ENCODE measurements at places on chromosomes 16 and 17. TPM values are rescaled to one million over a fixed set of nuclear protein-coding genes. Genes with fewer than 3 reads are reported as not detected.

- H3K27me3 ChIP-seq, result no peaks in the 10 kb centered on the region
- peaks cover 27% of the 10 kb centered on the region for H3K36me3 ChIP-seq
- H3K27ac ChIP-seq, result no peak overlapping the region
Measured at GRCh38 chr17:1058423-1059130, 61.6 kb downstream of the TIMM22 start.

GRCh38 chr17:38747463-38748148 is 530 bp downstream of the PCGF2 start:
- DNase-seq, result no peak
- no peak overlapping the region for H3K27ac ChIP-seq
- peaks cover 48% of the 10 kb centered on the region for H3K27me3 ChIP-seq
- H3K4me1 ChIP-seq, result peaks cover 35% of the 10 kb centered on the region
- H3K4me3 ChIP-seq, result peak overlapping the region; percentile 69

DNA sequence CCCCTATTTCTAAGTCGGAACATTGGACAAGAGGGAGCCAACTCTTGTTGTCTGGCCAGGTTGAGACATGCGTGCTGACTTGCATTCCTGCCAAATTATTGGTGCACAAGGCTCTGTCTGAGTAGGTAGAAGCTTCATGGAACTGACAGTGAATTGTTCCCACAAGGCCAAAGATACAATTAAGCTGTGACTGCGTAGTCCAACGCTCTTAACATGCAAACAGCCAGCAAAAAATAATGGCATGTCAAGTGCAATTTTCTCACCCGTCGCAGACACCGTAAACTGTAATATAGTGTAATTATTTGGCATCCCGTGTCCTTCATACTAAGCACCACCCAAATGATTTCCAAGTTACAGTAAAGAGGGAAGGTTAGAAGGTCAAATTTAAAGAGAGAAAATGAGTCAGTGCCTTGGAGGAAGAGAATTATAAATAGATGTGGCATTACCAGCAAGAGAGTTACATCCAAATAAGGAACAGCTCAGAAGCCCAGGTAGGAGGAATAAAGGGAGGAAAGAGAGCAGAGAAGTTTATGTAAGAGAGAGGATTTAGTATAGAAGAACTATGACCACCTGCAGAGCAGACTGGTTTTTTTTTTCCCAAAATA is 21.8 kb downstream of the CDH8 start:
- no peaks in the 10 kb centered on the region for H3K4me1 ChIP-seq
- DNase-seq, result no peak
- H3K27ac ChIP-seq, result no peak overlapping the region
- H3K27me3 ChIP-seq, result no peaks in the 10 kb centered on the region
- no peak overlapping the region for H3K4me3 ChIP-seq
- H3K36me3 ChIP-seq, result no peaks in the 10 kb centered on the region

DNA sequence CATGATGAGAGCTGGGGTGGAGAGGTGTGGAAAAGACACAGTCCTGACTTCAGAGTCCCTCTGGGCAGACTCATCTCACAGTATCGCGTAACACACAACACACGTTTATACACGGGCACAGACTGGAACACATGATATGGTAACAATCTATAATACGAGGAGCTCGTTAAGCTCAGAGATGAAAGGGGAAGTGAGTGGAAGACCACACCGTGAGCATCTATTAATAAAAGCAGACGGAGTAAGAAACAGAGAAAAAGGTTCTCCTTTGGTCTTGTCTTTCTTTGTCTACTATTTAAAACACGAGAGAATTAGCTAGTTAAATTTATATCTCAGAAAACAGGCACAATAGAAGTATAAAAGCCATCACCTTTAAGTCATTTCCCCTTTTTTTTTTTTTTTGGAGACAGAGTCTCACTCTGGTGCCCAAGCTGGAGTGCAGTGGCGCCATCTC is 13.5 kb downstream of the ANKRD11 start:
- H3K4me3 ChIP-seq, result no peak overlapping the region
- peak overlapping the region; percentile 38 for H3K27ac ChIP-seq
- H3K4me1 ChIP-seq, result peaks cover 94% of the 10 kb centered on the region
- peaks cover 16% of the 10 kb centered on the region for H3K36me3 ChIP-seq
- no peak for DNase-seq
- no peaks in the 10 kb centered on the region for H3K27me3 ChIP-seq

GRCh38 chr17:78241277-78242023 is 10.0 kb downstream of the TMEM235 start:
- no peaks in the 10 kb centered on the region for H3K27me3 ChIP-seq
- H3K4me1 ChIP-seq, result no peaks in the 10 kb centered on the region
- H3K27ac ChIP-seq, result no peak overlapping the region
- no peak for DNase-seq
- H3K36me3 ChIP-seq, result no peaks in the 10 kb centered on the region

- H3K27ac ChIP-seq, result no peak overlapping the region
- H3K36me3 ChIP-seq, result no peaks in the 10 kb centered on the region
- no peak overlapping the region for H3K4me3 ChIP-seq
- peaks cover 63% of the 10 kb centered on the region for H3K4me1 ChIP-seq
Measured at GRCh38 chr16:88467541-88467944, 14.5 kb downstream of the ZFPM1 start.

DNA sequence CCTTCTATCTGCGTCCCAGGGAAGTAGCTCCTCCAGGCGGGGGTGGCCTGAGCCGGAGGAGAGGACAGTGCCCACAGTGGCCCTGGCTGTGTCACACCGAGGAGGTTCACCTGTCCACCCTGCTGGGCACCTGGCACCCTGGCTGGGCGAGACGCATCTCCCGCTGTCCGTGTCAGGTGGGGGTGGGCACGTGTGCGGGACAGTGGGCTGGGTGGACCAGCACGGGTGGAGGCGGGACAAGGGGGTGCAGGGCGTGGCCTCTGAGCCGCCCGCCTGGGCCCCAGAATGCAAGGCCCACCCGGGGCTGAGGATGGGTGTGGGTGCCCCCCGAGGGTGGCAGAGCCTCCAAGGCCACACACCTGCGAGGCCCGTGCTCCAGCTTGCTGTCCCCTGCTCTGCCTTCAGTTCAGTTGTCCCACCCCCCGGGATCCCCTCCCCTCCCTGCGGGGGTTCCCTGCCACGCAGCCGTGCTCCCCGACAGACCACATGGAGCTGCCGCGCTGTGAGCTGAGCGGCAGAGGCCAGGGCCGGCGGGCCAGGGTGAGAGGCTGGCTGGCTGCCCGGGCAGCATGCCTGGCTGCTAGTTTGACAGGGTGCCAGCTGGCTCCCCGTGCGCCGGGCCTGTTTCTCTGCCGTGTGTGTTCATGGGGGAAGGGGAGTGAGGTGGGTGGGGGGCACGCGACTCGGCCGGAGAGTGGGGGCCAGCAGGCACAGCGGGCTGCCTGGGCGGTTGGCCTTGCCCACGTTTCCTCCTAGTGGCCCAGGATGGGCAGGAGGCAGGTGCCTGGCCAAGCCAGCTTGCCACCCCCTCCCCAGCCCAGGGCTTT is 33.9 kb downstream of the BAHCC1 start:
- H3K4me3 ChIP-seq, result no peak overlapping the region
- H3K4me1 ChIP-seq, result peaks cover 12% of the 10 kb centered on the region
- H3K27me3 ChIP-seq, result peaks cover 21% of the 10 kb centered on the region
- H3K36me3 ChIP-seq, result no peaks in the 10 kb centered on the region
- DNase-seq, result no peak

GRCh38 chr17:77374170-77374936 is 233.6 kb downstream of the SEC14L1 start:
- peaks cover 69% of the 10 kb centered on the region for H3K4me1 ChIP-seq
- H3K27me3 ChIP-seq, result no peaks in the 10 kb centered on the region
- H3K27ac ChIP-seq, result peak overlapping the region; percentile 79

DNA sequence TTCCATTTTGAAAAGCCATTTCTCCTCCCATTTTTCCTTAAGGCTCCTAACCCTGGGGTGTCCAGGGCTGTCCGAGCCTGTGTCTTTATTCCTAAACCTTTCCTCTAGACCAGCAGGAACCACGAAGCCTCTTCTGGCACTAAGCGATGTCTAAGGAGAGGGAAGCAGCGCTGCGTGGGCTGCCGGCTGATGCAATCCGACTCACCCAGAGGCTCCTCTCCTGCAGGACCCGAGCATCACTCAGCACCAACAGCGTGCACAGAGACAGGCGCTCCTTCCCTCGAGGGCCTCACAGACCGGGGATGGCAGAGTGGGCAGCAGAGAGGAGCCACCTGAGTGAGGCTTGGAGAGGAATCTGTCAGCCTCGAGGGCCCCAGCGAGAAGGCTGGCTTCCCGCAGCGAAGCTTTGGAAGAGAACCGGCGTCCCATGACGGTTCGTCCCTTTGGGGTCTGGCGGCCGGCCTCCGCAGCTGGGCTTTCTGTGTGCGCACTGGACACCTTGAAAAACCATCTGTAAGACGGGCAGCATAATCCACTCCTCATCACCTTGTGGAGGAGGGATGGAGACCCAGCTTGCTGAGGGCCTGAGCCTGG is 174.3 kb downstream of the FOXL1 start:
- no peak for DNase-seq
- H3K4me3 ChIP-seq, result no peak overlapping the region
- H3K27ac ChIP-seq, result no peak overlapping the region
- peaks cover 9% of the 10 kb centered on the region for H3K27me3 ChIP-seq
- H3K36me3 ChIP-seq, result no peaks in the 10 kb centered on the region
- no peaks in the 10 kb centered on the region for H3K4me1 ChIP-seq

- no peak overlapping the region for H3K27ac ChIP-seq
- peaks cover 6% of the 10 kb centered on the region for H3K27me3 ChIP-seq
- no peak for DNase-seq
- peaks cover 1% of the 10 kb centered on the region for H3K36me3 ChIP-seq
- no peak overlapping the region for H3K4me3 ChIP-seq
Measured at GRCh38 chr16:10226141-10226986, 44.1 kb upstream of the GRIN2A start.

DNA sequence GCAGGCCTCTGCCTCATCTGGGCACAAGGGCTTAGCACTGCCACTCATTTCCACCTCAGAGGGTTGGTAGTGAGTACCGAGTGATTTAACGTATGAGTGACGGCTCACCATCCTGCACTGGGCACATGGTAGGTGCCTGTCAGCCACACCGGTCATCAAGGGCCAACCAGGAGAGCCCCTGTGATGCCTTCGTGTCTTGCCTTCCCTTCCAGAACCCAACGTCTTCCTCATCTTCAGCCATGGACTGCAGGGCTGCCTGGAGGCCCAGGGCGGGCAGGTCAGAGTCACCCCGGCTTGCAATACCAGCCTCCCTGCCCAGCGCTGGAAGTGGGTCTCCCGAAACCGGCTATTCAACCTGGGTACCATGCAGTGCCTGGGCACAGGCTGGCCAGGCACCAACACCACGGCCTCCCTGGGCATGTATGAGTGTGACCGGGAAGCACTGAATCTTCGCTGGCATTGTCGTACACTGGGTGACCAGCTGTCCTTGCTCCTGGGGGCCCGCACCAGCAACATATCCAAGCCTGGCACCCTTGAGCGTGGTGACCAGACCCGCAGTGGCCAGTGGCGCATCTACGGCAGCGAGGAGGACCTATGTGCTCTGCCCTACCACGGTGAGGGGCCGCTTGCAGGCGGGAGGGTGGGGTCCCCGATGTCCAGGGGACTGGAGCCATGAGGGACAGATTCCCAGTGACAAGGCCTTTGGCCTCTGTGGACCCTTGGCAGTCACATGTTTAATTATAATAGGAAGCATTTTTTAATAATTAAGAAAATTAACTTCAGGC is 37.1 kb downstream of the MRC2 start:
- no peak for DNase-seq
- peaks cover 3% of the 10 kb centered on the region for H3K4me1 ChIP-seq
- no peak overlapping the region for H3K4me3 ChIP-seq
- peaks cover 3% of the 10 kb centered on the region for H3K36me3 ChIP-seq
- H3K27ac ChIP-seq, result no peak overlapping the region

DNA sequence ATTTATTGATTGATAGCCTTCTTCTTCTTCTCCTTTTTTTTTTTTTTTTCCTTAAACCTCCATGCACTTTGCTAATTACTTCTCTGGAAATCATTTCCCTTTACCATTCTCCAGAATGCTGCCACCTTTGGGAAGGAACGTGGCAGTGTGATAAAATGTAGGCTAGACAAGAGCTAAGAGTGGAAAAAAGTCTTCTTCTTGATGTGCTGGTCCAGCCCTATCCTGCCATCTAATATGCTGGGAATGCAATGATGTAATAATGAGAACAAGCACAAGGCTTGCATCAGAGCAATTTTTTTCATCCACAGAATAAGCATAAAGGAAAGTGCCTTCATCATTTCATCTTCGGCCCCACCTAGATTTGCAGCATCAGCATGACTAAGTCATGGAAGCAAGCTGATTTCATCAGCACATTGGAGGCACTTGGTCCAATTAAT is 128.7 kb upstream of the ZFHX3 start:
- no peak overlapping the region for H3K4me3 ChIP-seq
- no peaks in the 10 kb centered on the region for H3K27me3 ChIP-seq
- no peak overlapping the region for H3K27ac ChIP-seq
- H3K4me1 ChIP-seq, result no peaks in the 10 kb centered on the region
- no peak for DNase-seq

DNA sequence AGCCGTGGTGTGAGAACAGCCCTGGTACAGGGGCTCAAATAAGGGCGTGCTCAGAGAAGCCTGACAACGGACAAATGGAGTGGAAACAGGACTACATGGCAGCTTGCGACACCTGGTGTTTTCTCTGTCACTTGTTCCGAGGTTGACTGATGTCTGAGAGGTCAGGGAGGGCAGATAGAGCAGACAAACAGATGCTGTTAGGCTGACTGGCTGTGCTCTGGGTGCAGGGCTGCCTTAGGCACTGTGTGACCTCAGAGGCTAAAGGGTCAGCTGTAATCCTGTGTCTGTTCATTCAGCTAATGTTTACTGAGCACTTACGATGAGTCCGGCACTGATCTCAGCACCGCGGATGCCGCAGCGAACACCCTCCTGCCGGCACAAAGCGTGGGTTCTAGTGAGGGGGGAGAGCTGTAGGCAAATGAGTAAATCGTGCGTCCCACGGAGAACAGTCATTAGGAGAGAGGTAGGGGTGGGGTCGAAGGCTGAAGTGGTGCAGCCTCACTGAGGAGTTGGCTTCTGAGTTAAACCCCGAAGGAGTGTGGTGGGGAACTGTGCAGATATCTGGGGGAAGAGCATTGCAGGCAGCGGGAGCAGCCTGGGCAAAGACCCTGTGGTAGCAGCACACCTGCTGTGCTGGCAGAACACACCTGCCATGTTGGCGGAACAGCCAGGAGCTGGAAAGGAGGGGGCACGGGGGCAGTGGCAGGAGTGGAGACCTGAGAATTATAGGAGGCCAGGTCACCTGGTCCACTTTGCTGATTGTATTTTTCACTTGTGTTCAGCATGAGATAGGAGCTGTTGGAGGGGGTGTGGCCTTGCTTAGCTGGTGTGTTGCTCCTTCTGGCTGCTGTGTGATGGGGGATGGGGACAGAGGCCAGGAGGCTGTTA is 35.0 kb downstream of the GPT2 start:
- H3K27me3 ChIP-seq, result no peaks in the 10 kb centered on the region
- no peaks in the 10 kb centered on the region for H3K4me1 ChIP-seq
- H3K27ac ChIP-seq, result no peak overlapping the region

The LGALS9 gene
- total RNA-seq, result 81.1 TPM

The TBX21 gene
- total RNA-seq, result 52.3 TPM

The FBXW10 gene
- 0.10 TPM for total RNA-seq

The PLXDC1 gene
- total RNA-seq, result 1.2 TPM

The PIRT gene
- total RNA-seq, result not detected

The P4HB gene
- 276 TPM for total RNA-seq

The C16orf86 gene
- total RNA-seq, result 3.2 TPM
